Psoas muscle (tissue), 8 donors: ENCODE measurements at places on chromosomes 4 and X. TPM values are rescaled to one million over a fixed set of nuclear protein-coding genes. Genes with fewer than 3 reads are reported as not detected.

HTN1 gene
- polyA plus RNA-seq: not detected

CLCN4 gene
- polyA plus RNA-seq: 4.1 TPM

PWWP3B gene
- polyA plus RNA-seq: 1.2 TPM

CNGA1 gene
- polyA plus RNA-seq: 0.38 TPM

KCNIP4 gene
- polyA plus RNA-seq: not detected

ELOVL6 gene
- 0.84 TPM for polyA plus RNA-seq

DNA sequence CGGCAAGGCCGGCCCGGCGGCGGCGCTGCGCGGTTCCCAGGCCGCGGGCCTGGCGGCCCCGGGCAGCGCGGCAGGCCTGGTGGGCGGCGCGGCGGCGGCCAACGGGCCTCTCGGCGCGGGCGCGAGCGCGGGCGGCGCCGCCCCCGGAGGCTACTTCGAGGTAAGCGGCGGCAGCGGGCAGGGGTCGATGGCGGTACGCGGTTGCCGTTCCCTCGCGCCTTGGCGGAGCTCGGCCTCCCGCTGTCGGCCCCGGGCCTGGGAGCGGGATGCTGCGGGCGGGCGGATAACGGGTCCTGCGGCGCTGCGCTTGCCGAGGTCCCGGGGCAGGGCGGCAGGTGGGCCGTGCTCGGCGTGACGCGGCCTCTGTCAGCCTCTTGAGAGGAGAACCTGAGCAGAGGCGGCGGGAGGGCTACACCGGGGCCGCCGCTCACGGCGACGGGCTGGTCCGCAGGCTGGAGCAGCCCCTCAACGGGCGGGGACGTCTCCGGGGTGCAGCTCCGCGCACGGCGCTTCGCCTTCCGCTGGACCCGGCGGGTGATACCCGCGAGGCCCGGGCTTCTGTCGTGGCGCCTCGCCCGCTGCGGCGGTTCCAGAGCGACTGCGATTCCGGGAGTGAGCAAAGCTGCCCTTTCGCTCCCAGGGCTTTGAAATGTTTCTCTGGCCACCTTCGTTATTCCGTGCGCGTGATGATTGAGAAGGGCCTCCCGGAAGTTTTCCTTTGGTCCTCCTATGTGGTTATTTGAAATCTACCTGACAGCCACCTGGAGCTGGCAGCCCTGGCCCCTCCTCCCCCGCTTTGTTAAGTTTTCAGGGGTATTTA is 774 bp downstream of the FAM193A start:
- peak; percentile 61 for DNase-seq

DNA sequence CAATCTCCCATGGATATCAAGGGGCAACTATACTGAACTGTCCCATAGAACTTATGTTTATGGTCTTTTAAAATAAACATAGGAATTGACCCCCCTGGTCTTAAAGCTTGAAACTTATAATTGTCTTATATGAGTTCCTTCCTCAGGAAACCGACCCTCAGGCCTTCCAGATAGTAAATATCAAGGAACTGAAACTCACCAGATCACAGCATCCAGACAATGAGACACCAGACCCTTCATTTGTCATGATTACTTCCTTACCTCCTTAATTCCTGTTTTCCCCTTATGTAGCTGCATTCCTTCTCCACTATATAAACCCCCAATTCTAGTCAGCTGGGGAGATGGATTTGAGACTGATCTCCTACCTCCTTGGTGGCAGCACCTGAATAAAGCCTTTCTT is 94.8 kb upstream of the GRPR start:
- no peak for DNase-seq

DNA sequence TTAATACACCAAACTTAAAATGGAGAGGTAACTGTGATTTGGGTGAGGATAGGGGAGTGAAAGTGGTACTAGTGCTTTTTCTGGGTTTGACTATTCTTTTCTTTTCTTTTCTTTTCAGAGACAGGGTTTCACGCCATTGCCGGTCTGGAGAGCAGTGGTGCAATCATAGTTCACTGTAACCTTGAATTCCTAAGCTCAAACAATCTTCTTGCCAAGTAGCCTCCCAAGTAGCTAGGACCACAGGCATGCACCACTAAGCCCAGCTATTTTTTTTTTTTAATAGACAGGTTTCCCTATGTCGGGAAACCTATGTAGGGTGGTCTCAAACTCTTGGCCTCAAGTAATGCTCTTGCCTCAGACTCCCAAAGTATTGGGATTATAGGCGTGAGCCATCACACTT is 3.0 kb upstream of the ARMCX4 start:
- DNase-seq: no peak

DNA sequence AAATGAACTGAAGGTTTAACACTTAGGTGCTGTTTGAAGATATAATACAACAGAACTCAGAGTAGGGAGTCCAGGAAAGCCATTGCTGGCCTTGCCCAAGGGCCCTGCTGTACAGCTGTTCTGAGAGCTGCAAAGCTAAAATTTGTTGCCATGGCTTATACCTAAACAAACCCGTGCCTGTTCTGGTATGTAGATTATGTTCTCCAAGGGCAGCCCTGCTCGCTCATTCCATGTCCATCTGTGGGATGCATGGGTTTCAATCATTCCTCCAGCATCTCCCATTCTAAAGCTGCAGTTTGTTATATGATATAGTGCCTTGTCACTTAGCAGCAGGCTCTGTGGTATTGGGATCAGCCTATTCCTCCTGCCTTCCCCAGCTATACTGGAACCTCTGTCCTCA is 80.8 kb upstream of the BMPR1B start:
- DNase-seq: no peak

GRCh38 chr4:172515266-172515879 is 653.2 kb upstream of the GALNT7 start:
- DNase-seq: no peak

DNA sequence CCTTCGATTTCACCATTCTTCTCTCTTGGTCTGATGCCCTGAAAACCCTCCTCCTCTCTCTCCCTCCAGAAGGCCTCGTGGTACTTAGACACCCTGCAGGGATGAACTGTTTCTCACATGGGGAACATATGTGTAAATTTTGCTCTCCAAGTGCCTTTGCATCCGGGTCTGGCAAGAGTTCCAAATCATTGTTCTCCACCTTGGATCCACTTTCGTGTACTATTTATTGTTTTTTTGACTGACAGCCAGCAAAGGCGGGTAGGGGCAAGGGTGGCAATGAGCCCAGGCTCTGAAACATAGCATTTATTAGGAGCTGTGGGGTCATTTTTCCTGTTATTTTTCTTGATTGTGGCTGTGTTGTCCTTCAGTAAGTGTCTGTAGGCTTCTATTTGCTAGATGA is 81.7 kb downstream of the RTL5 start:
- no peak for DNase-seq

GRCh38 chr4:172055498-172055897 is 242.3 kb downstream of the GALNTL6 start:
- no peak for DNase-seq

DNA sequence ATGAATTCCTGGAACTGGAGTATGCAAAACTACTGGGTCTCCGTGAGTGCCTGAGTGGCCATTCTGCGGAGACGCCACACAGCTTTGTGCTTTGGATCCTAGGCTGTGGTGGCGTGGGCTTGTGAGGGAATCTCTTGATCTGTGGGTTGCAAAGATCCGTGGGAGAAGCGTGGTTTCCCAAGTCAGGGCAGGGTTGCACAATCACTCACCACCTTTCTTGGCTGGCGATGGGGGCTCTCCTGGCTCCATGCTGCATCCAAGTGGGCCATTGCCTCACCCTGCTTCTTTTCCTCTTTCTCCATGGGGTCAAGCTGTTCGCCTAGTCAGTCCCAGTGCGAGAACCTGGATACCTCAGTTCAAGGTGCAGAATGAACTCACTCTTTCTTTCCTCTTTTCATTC is 62.5 kb downstream of the SLAIN2 start:
- DNase-seq: no peak

DNA sequence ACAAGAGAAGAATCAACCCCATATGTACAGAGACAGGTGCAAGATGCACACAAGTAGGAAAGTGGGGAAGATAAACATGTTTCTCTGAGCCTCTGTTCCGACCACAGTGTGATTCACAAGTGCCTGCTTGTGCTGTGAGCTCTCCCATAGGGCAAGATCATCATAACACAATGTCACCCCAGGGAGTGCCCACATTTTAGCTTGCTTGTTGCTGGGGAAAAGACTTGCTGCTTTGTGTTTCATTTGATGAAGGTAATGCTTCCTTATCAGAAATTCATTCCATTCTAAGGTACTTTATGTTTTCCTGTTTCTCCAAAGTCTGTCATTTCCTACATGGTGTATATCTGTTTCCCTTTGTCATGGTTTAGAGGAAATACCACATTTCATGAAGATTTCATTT is 304.5 kb upstream of the DIPK2B start:
- no peak for DNase-seq
